ENCODE measurements at places on chromosomes 1 and 21. TPM values are rescaled to one million over a fixed set of nuclear protein-coding genes. Genes with fewer than 3 reads are reported as not detected.

Gene FOXD2
- 0.22 TPM for total RNA-seq

Gene TNFRSF9
- not detected for total RNA-seq

Gene ALX3
- total RNA-seq, result 0.24 TPM

- peak; percentile 87 for DNase-seq
Measured at GRCh38 chr1:26284597-26285347, 4.9 kb downstream of the SH3BGRL3 start.

DNA sequence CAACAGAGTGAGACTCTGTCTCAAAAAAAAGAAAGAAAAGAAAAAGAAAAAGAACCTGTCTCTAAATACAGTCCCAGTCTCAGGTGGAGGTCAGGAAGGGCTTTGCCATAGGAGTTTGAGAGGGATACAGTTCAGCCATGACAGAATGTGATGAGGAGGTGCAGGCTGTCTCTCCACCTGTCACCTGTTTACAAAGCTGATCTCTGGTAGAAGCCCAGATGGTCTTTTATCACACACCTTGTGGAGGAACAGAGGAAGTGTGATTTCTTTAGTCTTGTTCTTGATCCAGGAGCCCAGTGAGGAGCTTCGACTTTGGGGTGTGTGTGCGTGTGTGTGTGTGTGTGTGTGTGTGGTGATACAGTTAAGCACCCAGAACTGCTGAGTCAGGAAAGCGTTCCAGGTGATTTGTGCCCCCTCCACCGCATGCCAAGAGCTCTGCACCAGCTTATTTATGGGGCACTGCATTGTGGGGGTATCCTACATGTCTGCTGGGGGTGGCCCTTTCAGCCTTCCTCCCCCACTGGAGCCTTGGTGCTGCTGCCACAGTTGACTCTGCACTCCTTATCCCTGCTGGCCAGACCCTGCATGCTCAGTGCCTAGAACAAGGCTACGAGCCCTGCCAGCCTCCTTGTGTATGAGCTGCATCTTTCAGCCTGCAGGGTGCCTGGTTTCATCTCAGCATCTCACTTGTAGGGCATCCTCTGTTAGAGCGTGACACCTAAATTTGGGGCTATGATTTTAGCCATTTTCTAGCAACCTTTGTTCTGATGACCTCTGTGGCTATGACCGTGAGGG lies 19.3 kb downstream of the DOP1B start:
- DNase-seq, result no peak

DNA sequence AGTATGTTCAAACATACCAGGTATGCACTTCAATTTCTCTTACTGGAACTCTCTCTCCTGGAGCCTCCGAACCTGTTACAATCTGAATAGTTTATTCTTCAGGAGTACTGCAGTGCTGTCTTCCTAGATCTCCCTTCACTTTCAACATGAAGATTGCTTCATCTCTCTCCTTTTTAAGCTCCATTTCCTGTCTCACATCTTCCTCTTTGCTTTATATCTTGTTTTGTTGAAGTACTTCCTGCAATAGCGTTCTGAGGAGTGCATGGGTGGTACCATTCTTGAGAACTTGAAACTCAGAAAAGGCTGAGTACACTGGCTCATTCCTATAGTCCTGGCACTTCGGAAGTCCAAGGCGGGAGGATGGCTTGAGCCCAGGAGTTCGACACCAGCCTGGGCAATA lies 15.7 kb upstream of the C1orf146 start:
- DNase-seq, result no peak

DNA sequence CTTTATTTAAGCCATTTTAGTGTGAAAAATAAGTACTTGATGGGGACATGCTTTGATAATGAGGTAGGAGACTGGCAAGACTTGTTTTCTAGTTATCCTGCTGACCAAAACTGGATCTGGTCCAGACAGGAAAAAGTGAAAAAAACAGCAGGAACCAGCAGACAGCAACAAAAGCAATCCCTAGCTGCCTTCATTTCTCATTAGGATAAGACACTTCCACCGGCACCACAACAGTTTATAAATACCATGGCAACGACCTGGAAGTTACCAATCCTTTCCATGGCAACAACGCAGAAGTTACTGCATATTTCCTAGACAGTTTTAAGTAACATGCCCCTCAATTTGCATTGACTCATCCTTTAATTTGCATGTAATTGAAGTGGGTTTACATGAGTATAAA lies 993.8 kb upstream of the NCAM2 start:
- DNase-seq, result no peak

- DNase-seq, result no peak
Measured at GRCh38 chr21:45465611-45466329, 60.8 kb downstream of the COL18A1 start.

GRCh38 chr1:43772978-43773377 lies 65.6 kb downstream of the ST3GAL3 start:
- DNase-seq, result no peak

GRCh38 chr1:51342591-51343206 lies 12.3 kb upstream of the TTC39A start:
- DNase-seq, result no peak

GRCh38 chr1:46187106-46187869 lies 10.9 kb downstream of the POMGNT1 start:
- DNase-seq, result no peak

DNA sequence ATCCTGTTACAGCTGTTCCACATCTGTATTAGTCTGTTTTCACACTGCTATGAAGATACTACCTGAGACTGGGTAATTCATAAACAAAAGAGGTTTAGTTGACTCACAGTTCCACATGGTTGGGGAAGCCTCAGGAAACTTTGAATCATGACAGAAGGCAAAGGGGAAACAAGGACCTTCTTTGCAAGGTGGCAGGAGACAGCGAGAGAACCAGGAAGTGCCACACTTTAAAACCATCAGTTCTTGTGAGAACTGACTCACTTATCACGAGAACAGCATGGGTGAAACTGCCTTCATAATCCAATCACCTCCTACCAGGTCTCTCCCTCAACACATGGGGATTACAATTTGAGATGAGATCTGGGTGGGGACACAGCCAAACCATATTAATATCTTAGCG lies 110.3 kb upstream of the TRABD2B start:
- DNase-seq, result no peak

- no peak for DNase-seq
Measured at GRCh38 chr1:175863299-175864050, 120.1 kb upstream of the TNR start.

DNA sequence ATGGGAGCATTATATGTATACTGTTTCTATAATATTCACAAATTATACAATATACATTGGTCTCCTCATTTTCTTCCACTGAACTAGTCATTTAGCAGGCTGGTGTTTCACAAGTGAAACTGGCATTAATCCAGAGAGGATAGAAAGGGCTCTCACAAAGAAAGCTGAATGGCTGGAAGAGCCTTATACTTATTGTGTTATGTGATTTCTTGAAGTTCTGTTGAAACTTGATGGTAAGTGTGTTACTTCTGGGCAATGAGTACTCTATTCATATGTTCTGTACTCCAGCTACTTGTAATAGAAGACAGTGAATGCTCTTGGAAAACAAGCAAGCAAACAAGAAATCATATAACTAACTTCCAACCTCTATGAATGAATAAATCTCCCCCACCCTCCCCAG lies 14.9 kb downstream of the STX12 start:
- DNase-seq, result no peak

GRCh38 chr1:226596531-226597165 lies 48.1 kb downstream of the STUM start:
- no peak for DNase-seq

DNA sequence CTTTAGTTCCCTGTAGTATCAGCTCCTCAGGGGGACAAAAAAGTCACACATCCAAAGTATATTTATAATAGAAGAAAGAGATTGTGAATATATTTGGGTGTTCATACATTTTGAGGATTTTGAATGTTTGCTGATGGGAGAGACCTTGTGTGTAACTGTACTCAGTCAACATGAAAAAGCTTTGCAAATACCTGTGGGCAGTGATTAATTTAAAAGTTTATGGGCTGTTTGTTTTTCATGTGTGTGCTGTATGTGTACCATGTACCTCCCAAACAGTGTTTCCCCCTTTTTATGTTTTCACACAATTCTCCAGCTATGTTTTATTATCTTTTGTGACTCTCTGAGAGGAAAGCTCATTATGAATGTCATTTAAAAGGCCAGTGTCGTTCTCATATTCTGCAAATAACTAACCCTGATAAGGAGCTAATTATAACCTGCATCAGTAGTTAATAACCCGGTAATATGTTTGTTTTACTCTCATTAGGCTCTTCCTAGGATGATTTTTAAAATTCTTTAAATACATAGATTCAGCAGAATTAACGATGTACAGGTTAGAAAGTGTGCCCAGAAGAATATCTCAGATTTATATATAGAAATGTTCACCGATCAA lies 271.5 kb downstream of the NFIA start:
- DNase-seq, result no peak
